ENCODE measurements at places on chromosomes 2 and 18.

DNA sequence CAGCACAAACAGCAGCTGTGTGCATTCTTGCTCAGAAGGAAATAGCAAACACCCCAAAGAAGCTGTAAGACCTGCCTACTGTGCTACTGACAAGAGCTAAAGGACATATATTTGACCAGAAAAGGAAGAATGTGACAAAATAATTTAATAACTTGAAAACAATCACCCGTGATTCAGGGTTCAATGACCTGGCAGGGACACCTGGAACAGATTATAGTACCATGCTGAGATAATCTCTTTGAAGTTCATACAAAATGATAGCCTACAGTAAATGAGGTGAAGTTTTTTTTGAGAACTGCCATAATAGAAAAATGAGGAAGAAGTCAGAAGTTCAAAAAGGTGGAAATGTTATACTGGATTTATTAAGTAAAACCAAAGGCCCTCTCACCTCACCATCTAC, 324.8 kb upstream of the GULP1 start:
- no peak for DNase-seq

DNA sequence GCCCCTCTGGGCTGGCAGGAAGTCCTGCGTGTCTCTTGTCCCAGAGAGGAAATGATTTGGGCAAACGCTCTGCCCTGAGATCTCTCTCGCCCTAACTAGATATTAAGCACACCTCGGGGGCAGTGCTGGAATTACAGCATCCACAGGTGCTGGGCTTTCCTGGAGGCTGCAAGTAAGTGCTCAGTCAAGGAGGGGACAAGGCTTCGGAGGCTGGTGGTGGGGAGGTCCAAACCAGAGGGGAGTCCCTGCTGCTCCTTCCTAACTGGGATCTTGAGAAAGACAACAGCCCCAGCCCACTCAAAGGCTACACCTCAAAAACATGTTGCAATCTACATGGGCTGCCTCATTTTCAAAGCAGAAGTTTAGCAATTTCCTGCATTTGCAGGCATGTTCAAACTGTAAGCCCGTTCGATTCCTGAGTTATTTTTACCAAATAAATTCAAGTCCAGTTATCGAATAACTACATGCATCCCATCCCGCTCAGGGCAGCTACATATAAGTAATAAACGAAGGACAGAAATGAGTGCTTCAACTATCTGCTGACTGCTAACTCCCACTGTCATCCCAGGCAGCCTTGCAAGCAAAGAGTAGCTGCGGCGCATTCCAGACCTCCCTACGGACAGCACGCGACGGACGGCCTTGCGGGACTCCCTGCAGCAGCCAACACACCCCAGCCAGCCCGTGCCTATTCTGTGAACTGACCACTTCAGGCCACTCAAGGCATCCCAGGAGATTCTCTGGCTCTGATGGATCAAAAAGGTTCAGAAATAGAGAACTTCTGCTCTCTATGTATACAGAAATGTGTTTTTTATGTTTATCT, 27.5 kb downstream of the ZNF516 start:
- DNase-seq: no peak

- no peak for DNase-seq
Measured at GRCh38 chr2:234307322-234307961, 189.4 kb downstream of the ARL4C start.

DNA sequence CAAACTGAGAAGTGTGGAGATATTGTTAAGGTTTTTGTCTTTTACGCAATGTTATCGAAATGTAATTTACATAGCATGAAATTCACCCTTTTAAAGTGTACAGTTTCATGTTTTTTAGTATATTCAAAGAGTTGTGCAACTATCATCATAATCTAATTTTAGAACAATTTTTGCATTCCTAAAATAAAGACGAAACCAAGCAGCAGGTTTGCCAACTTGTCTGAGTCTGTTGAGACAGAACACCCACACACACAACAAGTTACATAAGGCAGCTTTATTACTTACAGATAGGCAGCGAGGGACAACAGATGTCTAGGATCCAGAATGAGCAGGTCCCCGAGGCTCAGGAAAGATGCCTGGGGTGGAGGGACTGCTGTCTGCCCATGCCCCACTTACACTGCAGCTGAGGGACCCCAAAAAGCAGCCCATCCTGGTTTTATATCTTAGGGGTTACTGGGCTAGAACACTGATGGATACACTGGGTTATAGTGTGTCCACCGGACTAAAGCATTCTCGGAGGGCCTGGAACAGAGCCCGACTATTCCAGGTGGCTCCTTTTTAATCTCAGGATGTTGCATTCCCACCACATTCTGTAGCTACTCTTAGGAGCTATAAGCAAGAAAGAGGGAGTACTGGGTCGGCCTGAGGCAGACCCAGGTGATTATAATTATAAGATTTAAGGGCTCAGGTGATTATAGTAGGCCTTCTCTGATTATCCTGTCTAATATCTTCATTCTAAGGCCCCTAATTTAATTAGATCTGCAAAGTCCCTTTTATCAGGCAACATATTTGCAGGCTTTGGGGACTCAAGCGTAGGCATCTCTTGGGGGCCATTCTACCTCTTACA, 150.2 kb upstream of the DOK6 start:
- no peak for DNase-seq

- no peak for DNase-seq
Measured at GRCh38 chr2:25887624-25888242, 9.4 kb upstream of the ASXL2 start.

DNA sequence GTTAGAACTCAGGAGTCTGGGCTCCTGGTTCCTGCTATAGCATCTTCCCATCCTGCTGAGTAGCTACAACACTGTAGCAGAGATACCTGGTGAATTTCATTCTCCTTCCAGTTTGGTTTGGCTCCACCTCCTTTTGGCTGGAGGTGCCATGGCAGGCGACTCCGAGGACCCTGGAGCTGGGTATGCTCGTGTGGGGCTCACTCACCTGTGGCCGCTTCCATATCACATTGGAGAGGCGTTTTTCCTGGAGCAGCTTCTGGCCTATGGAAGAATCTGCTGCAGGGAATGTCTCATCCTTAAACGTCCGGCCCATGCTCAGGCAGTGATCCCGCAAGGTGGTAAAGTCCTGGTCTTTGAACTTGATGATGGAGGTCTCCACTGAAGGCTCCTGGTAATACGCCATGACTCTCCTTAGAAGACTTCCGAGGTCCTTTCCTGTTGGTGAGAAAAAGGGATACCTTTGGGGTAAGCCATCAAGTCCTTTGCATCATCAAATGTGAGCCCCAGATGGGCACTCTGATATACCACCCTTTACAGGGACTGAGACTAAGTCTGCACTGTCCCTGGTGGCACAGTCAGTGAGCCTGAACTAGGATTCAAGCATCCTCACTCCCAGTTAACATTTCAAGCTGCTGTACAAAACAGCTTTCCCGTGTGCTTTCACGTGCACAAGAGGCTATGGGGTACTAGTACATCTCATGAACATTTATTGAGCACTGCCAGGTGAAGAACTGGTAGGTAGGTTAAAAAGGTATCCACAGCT, 20.1 kb downstream of the CAPN13 start:
- DNase-seq: no peak

DNA sequence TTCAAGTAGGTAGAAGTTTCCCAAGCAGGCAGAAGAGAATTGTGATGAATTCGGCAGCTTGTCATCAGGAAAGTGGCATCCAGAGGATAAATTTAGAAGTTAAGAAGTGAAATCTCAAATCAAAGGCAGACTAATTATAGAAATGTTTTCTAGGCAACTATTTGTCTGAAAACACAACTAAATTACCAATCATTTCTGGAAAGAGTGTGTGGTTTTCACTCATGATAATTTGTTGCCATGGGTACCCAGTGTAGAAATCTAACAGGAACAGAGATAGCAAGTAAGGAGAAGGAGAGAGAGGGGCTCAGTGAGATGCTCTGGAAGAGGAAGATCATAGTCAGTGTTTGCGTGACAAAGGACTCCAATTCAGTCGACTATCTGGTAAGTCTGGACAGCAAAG, 208.1 kb downstream of the NCKAP5 start:
- no peak for DNase-seq

DNA sequence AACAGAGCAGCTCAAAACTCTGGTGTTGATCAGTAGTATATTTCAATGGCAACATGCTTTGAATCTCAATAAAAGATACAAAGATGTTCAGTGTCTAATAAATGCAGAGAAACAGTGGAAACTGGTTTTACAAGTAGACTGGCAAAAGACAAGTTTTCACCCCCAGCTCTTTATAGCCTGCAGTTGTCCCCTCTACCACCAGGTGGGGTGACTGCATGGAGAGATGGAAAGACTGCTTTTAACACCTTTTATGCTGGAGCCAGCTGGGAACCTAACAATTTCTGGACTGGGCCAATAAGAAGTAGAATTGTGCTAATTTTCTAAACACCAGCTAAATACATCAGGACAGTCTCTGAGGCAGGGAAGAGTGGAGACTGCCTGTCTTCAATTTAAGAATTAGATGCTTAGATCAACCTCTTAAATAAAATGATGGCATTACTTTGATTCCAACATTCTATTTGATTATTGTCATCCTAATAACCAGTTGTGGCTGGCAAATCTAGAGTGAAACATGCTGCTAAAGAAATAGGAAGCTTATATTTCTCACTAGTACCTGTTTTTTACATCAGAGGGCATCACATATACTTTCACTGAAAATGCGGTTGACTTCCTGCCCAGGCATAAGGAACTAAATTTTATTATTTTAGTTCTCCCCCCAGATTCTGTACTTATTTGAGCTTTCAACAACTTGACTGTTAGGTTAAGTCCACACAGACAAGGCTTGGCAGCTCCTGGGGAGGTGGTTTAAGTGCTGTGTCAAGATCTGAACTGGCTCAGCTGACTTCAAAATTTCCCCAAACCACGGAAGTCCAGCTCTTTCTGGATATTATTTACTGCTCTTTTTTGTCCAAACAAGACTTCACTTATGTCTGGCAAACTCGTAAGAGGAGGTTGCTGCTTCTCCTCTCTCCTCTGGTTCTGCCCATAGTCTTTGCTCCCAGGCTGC, 140.5 kb downstream of the TPGS2 start:
- DNase-seq: peak; percentile 15

- no peak for DNase-seq
Measured at GRCh38 chr2:70041663-70042062, 45.6 kb upstream of the PCBP1 start.

GRCh38 chr2:42510608-42511243, 16.9 kb upstream of the KCNG3 start:
- DNase-seq: no peak

DNA sequence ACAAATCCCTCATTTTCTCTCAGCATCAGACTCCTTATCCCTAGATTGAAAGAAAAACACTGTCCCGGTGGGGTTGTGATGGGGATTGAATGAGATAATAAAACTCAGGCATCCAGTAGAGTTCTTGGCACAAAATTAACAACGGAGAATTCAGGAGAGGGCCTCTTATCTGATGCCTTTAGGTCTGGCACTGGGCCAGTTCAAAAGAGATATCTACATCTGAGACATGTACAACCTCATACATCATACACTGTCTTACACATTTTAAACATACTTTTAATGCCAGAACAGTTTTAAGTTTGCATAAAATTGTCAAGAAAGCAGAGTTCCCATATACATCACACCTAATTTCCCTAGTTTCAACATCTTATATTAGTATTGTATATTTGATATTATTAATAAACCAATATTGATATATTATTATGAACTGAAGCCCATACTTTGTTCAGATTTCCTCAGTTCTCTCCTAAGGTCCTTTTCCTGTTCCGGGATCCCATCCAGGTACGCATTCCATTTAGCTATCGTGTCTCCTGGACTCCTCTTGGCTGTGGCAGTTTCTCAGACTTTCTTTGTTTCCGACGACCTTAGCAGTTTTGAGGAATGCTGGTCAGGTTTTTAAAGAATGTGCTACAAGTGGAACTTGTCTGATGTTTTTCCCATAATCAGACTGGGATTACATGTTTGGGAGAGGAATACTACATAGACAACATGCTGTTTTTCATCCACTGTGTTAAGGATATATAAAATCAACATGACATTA, 27.8 kb downstream of the NXPH2 start:
- DNase-seq: no peak

- no peak for DNase-seq
Measured at GRCh38 chr2:120379916-120380893, 34.3 kb downstream of the INHBB start.

DNA sequence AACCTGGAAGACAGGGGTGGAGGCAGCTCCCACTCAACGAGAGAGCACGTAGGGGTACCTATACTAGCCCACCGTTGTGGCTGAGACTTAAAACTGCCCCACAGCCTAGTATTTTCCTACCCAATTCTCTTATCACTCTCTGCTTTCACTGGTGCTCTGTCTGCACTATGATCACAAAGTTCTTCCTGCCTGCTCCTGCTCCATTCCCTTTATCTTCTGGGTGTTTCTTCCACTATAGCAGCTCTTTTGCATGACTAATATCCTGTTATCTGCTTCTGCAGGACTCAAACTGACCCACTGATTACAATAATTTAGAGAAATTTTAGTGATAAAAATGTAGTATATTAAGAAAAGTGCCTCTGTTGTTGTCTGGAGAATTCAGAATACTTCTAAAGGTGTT, 184.8 kb downstream of the LRP1B start:
- DNase-seq: no peak

DNA sequence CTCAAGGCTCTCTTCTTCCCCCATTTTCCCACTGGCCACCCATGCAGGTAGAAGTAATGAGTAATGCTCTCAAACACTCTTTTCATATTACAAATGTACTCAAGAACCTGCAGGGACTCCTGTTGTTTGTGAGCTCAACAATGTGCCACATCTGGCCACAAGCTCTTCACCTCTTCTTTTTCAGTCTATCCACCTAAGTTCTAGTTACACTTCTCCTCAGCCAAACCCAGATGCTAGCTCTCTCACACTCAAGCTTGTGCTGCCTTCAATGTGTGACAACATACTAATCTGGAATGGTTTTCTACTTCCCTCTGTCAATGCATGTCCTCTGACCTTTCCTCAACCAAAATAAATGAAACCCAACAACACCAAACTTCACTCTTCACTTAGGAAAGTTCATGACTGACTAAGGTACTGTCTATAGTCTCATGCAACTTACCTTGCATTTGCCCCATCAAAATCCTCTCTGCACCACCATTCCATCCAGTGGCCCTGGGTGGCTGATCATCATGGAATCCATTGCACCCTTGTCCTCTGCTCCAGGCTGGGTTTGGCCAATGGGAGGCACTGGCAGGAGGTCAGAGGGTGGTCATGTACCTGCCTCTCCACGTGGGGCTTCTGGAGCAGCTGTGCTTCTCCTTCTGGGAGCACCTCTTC, 5.3 kb upstream of the IL18R1 start:
- no peak for DNase-seq

GRCh38 chr2:126657148-126657635, 1.2 kb downstream of the GYPC start:
- DNase-seq: peak; percentile 63

- no peak for DNase-seq
Measured at GRCh38 chr2:23711979-23712755, 214.8 kb downstream of the ATAD2B start.

GRCh38 chr2:8252997-8253694, 428.7 kb upstream of the ID2 start:
- no peak for DNase-seq

DNA sequence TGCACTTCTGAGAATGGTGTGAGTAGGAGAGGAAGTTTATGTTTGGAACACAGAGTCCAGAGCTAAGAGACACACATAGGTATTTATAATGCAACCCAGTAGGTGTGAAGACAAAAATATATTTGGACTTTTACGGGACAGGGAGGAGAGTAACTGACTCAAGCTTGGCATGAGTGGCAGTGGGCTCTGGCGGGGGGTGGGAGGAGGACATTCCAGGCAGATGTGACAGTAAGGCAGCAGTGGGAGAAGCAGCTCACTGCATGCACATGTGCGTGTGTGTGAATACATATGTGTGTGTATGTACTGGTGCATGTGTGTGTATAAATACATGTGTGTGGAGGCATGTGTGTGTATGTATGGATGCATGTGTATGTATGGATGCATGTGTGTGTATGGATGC, 51.4 kb downstream of the DCDC2C start:
- DNase-seq: no peak

Data from stimulated activated naive CD4-positive, alpha-beta T cell (primary cell).